ENCODE measurements at places on chromosomes 13 and 19. TPM values are rescaled to one million over a fixed set of nuclear protein-coding genes. Genes with fewer than 3 reads are reported as not detected.

DNA sequence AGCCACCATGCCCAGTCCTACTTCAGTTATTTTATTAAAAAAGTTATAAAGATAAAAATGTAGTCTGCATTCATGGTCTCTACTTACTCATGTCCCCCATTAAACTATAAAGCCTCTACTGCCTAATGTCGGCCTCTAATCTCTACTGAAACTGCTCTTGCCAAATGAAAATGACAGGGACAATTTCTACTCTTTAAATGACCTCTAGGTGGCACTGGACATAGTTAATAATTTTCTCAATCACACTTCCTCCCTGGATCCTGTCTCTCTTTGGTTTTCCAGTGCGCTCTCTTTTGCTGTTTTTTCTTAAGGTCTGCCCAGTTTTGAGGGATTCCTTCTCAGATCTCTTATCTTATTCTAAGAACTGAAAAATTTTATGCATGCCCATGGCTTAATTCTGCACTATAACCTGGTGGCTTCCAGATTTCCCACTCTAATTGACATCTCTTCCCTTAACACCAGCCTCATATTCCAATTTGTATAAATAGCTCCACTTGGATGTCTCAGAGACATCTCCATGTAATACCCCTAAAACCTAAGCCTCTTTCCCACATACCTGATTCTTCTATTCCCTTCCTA lies 54.3 kb downstream of the MTMR6 start:
- H3K27ac ChIP-seq: no peak overlapping the region
- DNase-seq: no peak
- H3K4me1 ChIP-seq: no peaks in the 10 kb centered on the region

- no peak overlapping the region for H3K27ac ChIP-seq
- H3K4me3 ChIP-seq: no peak overlapping the region
- H3K27me3 ChIP-seq: no peaks in the 10 kb centered on the region
- H3K36me3 ChIP-seq: no peaks in the 10 kb centered on the region
- no peaks in the 10 kb centered on the region for H3K4me1 ChIP-seq
Observed at GRCh38 chr19:31089681-31090080, 259.6 kb downstream of the TSHZ3 start.

- DNase-seq: no peak
- H3K27me3 ChIP-seq: no peaks in the 10 kb centered on the region
- H3K27ac ChIP-seq: no peak overlapping the region
- H3K4me1 ChIP-seq: no peaks in the 10 kb centered on the region
- no peaks in the 10 kb centered on the region for H3K36me3 ChIP-seq
- no peak overlapping the region for H3K4me3 ChIP-seq
Observed at GRCh38 chr13:93080587-93080986, 146.0 kb upstream of the GPC6 start.

DNA sequence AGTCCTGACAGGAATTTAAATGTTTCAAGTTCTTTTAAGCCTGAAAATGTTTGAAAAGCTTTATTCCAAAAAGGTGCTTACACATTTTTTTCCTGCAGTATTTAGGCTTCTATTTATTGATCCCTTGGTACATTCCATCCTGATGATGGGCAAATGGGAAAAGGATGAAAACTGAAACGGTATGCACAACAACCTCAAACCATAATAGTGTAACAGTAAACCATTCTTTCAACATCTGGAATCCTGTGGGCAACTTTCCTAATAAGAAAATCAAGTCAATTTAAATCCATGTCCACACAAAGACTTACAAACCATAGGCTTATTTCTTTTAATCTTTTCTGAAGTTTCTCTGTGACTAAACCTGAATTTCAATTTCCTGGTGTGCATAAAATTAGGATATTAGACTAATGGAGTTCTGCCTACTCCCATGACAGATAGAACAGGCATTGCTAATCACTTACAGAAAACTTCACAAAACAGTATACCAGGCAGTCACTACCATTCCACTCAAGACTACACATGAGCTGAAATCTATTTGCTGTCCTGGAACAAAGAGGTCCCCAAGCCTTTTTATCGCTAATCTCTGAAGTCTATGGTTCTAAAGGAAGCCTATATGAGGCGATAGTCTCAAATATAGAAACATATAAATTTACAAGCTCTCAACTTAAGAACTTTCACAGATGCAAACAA lies 103.3 kb downstream of the DLEU7 start:
- no peaks in the 10 kb centered on the region for H3K36me3 ChIP-seq

GRCh38 chr13:40148101-40148500 lies 492.6 kb downstream of the COG6 start:
- H3K4me1 ChIP-seq: no peaks in the 10 kb centered on the region
- H3K36me3 ChIP-seq: no peaks in the 10 kb centered on the region
- no peak overlapping the region for H3K27ac ChIP-seq
- H3K4me3 ChIP-seq: no peak overlapping the region

DNA sequence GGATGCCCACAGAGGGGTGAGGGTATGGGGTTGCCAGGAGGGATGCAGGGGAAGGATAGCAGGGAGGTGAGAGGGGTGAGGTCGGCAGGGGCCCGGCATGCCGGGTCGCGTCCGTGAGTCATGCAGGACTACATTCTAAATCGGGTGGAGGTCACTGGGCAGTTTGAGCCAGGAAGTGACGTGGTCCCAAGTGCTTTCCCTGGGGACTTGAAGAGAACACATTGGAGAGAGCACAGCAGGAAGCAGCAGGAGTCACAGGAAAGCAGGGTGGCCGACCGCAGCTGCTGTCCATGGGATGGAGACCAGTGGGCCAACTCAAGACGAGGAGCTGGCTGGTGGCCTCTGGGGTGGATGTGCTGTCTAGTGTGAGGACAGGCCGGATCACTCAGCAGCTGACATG lies 92.0 kb upstream of the WASF3 start:
- H3K4me3 ChIP-seq: no peak overlapping the region
- H3K4me1 ChIP-seq: no peaks in the 10 kb centered on the region
- H3K36me3 ChIP-seq: no peaks in the 10 kb centered on the region
- H3K27me3 ChIP-seq: no peaks in the 10 kb centered on the region

- H3K27ac ChIP-seq: no peak overlapping the region
- no peak overlapping the region for H3K4me3 ChIP-seq
- no peak for DNase-seq
- no peaks in the 10 kb centered on the region for H3K4me1 ChIP-seq
- peaks cover 16% of the 10 kb centered on the region for H3K36me3 ChIP-seq
Observed at GRCh38 chr19:53577968-53578367, 40.0 kb downstream of the ZNF331 start.

DNA sequence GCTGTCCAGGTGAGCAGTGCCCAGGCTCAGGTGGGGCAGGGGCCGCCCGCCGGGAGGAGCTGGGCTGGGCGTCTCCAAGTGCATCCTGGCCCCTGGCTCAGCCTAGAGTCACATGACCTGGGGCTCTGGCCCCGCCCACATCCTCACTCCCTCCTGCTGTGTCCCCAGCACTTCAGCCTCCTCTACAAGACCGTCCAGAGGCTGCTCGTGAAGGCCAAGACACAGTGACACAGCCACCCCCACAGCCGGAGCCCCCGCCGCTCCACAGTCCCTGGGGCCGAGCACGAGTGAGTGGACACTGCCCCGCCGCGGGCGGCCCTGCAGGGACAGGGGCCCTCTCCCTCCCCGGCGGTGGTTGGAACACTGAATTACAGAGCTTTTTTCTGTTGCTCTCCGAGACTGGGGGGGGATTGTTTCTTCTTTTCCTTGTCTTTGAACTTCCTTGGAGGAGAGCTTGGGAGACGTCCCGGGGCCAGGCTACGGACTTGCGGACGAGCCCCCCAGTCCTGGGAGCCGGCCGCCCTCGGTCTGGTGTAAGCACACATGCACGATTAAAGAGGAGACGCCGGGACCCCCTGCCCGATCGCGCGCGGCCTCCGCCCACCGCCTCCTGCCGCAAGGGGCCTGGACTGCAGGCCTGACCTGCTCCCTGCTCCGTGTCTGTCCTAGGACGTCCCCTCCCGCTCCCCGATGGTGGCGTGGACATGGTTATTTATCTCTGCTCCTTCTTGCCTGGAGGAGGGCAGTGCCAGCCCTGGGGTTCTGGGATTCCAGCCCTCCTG lies 16.8 kb upstream of the CELF5 start:
- peaks cover 7% of the 10 kb centered on the region for H3K36me3 ChIP-seq
- H3K4me1 ChIP-seq: no peaks in the 10 kb centered on the region

DNA sequence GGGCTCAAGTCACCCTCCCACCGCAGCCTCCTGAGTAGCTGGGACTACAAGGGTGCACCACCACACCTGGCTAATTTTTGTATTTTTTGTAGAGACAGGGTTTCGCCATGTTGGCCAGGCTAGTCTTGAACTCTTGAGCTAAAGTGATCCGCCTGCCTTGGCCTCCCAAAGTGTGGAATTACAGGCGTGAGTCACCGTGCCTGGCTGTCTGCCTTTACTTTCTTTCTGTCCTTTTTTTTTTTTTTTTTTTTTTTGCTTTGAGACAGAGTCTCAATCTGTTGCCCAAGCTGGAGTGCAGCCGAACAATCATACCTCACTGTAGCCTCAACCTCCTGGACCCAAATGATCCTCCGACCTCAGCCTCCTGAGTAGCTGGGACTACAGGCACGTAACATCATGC lies 25.0 kb upstream of the OR1M1 start:
- DNase-seq: no peak
- H3K36me3 ChIP-seq: no peaks in the 10 kb centered on the region
- no peaks in the 10 kb centered on the region for H3K4me1 ChIP-seq

DNA sequence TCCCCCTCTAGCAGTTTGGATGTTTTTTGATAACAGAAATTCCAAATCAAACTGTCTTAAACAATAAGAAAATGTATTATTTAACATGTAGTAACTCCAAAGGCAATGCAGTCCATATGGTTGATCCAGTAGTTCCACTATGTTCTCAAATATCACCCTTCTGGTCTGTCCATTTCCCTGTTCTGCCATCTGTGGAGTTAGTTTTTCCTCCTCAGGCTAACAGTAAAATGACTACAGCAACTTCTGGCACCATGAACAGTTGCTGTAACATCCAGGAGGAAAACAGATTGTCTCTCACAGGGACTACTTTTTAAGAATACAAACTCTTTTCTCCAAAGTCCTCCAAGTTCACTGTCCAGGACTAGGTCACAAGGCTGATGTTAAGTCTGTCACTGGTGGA lies 455.4 kb downstream of the FGF14 start:
- H3K36me3 ChIP-seq: no peaks in the 10 kb centered on the region
- DNase-seq: no peak
- H3K4me1 ChIP-seq: no peaks in the 10 kb centered on the region
- H3K4me3 ChIP-seq: no peak overlapping the region

DNA sequence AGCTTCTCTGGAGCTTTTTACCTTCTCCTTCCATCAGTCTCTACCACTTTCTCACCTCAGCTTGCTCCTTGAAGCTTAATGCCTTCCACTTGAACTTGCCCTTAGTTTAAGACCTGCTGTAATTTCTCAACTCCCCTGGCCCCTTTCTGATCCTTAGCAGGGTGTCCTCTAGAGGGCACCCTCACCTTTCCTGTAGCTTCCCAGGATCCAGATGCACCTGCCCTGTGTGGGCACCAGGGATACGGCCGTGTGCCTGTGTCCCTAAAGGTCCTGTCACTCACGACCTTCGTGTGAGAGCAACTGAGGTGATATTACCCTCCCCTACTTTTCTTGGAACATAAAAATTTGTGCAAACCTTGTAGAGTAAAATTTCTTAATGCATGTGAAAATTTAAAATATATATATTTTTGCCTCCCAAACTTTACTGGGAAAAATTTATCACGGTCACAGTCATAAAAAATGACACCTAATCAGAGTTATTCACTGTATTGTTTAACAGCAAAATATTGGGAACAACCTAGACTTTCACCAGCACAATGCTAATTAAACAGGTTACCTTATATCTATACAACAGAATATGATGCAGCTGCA lies 46.4 kb downstream of the PSG3 start:
- H3K36me3 ChIP-seq: no peaks in the 10 kb centered on the region
- no peaks in the 10 kb centered on the region for H3K27me3 ChIP-seq
- no peaks in the 10 kb centered on the region for H3K4me1 ChIP-seq

GRCh38 chr19:42149447-42150202 lies 17.4 kb upstream of the POU2F2 start:
- no peaks in the 10 kb centered on the region for H3K27me3 ChIP-seq
- H3K4me1 ChIP-seq: no peaks in the 10 kb centered on the region
- no peak overlapping the region for H3K4me3 ChIP-seq
- H3K36me3 ChIP-seq: no peaks in the 10 kb centered on the region
- DNase-seq: no peak

- H3K27me3 ChIP-seq: peaks cover 10% of the 10 kb centered on the region
- H3K4me3 ChIP-seq: peak within 1 kb of the TSS; percentile 41
- no peaks in the 10 kb centered on the region for H3K4me1 ChIP-seq
- no peak for DNase-seq
Observed at GRCh38 chr13:101416181-101417042, at the start of gene NALCN. TSS of gene NALCN (minus strand) at chr13:101416508. CDS start at chr13:101399126, 17,382 bp downstream.

DNA sequence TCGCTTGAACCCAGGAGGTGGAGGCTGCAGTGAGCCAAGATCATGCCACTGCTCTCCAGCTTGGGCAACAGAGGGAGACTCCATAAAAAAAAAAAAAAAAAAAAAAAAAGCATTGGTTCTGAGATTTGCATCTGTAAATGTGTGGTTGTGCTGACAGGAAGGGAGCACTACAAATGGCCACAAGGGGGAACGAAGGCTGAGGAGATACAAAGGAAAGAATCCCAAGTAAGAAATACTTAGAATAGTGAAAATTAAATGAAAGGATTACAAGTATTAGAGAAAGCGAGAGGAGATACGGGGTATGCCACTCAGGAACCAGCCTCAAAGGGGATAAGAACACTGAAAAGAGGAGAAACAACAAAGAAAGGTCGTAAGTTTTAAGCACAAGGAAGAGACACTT lies 284.9 kb downstream of the KLF12 start:
- H3K36me3 ChIP-seq: no peaks in the 10 kb centered on the region
- no peak for DNase-seq
- H3K4me3 ChIP-seq: no peak overlapping the region
- no peaks in the 10 kb centered on the region for H3K27me3 ChIP-seq
- no peak overlapping the region for H3K27ac ChIP-seq

DNA sequence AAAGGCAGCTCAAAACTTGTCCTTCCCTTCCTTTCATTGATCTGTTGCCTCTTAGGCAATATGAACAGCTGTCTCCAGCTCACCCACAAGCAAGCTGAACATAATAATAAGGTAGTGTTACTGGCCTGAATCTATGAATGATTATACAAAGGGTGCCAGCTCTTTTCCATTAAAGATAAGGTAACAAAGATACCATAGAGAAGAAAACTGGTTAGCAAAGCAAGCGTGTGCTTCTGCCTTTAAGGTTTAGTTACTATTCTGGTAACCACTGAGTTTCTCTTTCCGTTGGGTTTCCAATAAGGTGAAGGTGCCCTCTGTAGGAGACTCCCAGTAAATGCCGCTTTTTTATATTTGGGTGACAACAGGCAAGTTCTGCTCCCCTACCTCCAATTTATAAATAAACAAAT lies 12.1 kb upstream of the DACH1 start:
- no peaks in the 10 kb centered on the region for H3K27me3 ChIP-seq
- no peak for DNase-seq
- no peak overlapping the region for H3K27ac ChIP-seq
- no peaks in the 10 kb centered on the region for H3K36me3 ChIP-seq
- H3K4me3 ChIP-seq: no peak overlapping the region

The CNFN gene
- 4.8 TPM for total RNA-seq

The MTMR6 gene
- total RNA-seq: 26.1 TPM

The KRTDAP gene
- total RNA-seq: not detected

The ACP7 gene
- not detected for total RNA-seq

The LIM2 gene
- not detected for total RNA-seq

The LGALS14 gene
- total RNA-seq: not detected

The SULT2B1 gene
- 5.6 TPM for total RNA-seq

The S1PR4 gene
- 1.9 TPM for total RNA-seq

The CCDC169 gene
- total RNA-seq: 2.9 TPM

The LILRA1 gene
- total RNA-seq: 0.66 TPM
